Transverse colon (tissue), 4 donors: ENCODE measurements at places on chromosomes 5 and 9. TPM values are rescaled to one million over a fixed set of nuclear protein-coding genes. Genes with fewer than 3 reads are reported as not detected.

DNA sequence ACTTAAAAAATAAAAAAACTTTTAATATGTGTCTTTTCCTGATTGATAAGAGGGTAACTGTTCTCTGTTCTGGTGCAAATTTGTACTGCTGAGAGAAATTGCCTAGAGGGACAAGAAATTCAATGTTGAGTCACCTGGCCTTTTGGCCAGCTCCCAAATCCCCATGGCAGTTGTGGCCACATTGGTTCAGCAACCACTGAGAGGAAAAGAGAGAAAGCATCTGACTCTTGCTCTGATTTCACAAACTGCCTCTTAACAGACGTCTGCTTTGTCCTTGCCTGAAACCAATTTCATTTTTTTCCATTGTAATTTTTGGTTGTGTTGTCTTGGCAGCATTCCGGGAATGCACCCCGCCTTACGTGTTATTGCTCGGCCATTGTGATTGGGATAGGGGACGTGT is 42.4 kb downstream of the NTRK2 start:
- H3K36me3 ChIP-seq = no peaks in the 10 kb centered on the region
- H3K27ac ChIP-seq = no peak overlapping the region
- H3K4me1 ChIP-seq = no peaks in the 10 kb centered on the region
- no peak overlapping the region for H3K4me3 ChIP-seq
- no peaks in the 10 kb centered on the region for H3K27me3 ChIP-seq

FCN2 gene
- not detected for total RNA-seq

DNA sequence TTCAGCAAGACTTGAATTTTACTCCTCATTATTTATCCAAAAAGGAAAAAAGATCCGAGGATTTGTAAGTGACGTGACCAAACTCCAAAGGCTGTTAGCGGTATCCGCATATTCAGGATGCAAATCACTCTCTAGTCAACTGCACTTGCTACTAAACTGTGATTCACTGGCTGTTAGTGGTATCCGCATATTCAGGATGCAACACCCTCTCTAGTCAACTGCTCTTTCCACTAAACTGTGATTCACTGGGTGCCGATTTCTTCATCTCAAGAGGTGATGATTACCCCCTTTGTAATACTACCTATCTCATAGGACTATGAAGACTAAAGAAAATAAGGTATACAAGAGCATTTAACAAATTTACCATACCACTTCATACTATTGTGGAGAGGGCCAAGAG is 5.7 kb downstream of the MAPKAP1 start:
- H3K4me1 ChIP-seq = no peaks in the 10 kb centered on the region
- H3K36me3 ChIP-seq = no peaks in the 10 kb centered on the region
- no peak overlapping the region for H3K4me3 ChIP-seq

DNA sequence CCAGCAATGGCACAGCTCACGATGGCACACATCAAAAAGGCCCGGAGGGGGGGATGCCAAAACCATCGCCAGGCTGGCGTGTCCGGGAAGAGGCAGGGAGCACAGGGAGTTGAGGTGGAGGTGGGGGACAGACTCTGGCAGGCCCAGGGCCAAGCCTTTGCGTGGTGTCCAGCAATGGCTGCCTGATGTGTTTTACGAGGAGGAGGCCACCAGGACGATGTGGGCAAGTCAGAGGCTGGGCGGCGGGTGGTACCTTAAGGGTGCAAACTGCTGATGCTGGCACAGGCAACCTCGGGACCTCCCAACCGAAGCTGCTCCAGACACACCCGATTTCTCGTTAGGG is 4.7 kb downstream of the VAV2 start:
- no peak overlapping the region for H3K27ac ChIP-seq
- H3K4me3 ChIP-seq = no peak overlapping the region
- peaks cover 18% of the 10 kb centered on the region for H3K4me1 ChIP-seq
- H3K27me3 ChIP-seq = no peaks in the 10 kb centered on the region
- H3K36me3 ChIP-seq = no peaks in the 10 kb centered on the region

FBXL7 gene
- 5.7 TPM for total RNA-seq

DNA sequence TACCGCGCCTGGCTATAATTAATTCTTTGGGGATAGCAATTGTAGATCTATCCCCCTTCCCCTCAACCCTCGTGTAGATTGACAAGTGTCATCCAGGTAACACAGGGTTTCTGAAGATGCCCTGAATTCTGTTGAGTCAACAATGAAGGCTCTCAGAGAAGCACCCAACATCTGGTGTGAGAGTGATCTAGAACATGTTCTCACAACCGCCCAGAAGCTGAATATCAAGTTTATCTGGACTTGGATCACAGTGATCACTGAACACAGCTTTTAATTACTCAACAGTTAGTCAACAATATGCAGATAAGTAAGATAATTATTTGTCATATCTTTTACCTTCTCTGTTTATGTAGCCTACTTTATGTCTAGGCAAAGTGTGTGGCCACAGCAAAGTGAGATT is 204.2 kb upstream of the RGMB start:
- no peak overlapping the region for H3K4me3 ChIP-seq
- H3K36me3 ChIP-seq = no peaks in the 10 kb centered on the region
- no peak for DNase-seq
- peaks cover 9% of the 10 kb centered on the region for H3K4me1 ChIP-seq
- H3K27me3 ChIP-seq = no peaks in the 10 kb centered on the region
